ENCODE measurements at places on chromosomes 11 and 22.

GRCh38 chr11:119694334-119694733 is 34.7 kb downstream of the NECTIN1 start:
- no peak for DNase-seq

DNA sequence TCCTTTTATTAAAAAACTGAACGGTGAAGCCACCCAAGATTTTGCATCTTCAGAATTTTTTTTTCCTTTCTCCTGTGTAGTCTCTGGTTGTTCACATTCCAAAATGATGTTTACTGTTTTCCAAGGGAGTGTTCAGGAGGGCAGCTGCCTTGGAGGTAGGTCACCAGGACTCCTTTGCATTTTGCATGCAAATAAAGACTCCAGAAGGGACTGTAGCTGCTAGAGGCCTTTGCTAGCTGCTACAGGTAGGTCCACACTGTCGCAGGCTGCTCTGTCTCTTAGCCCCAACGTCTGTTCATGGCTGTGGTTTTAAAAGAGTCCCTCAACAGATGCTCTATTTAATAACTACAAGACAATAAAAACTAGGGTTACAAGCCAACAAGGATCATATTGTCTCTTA is 11.4 kb downstream of the CTSC start:
- DNase-seq = no peak

GRCh38 chr11:1055990-1056771 is 18.5 kb upstream of the MUC2 start:
- no peak for DNase-seq

- DNase-seq = peak; percentile 7
Observed at GRCh38 chr11:13963949-13964770, 1.6 kb downstream of the SPON1 start.

GRCh38 chr11:44578279-44578678 is 12.8 kb downstream of the CD82 start:
- DNase-seq = no peak

DNA sequence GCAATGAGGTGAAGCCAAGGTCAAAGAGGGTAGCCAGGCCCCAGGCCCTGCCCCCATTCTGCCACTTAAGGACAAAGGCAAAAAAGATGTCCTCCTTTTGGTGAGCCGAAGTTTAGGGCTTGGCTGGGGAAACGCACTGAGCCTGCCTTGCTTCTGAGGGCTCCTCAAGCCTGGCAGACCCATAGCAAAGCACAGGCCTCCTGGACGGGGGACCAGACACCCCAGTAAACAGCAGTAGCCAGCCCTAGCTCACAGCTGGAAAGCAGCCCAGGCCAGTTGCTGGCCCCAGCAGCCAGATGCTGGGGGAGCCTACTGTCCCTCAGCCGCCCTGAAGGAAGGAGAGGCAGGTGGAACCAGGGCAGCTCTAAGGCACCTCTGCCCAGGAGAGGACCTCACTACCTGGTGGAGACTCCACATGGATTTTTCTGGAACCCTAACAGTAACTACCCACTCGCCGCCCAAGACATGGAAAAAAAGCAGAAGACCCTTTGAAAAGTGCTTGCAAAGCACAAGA is 3.8 kb upstream of the PYGM start:
- DNase-seq = no peak

DNA sequence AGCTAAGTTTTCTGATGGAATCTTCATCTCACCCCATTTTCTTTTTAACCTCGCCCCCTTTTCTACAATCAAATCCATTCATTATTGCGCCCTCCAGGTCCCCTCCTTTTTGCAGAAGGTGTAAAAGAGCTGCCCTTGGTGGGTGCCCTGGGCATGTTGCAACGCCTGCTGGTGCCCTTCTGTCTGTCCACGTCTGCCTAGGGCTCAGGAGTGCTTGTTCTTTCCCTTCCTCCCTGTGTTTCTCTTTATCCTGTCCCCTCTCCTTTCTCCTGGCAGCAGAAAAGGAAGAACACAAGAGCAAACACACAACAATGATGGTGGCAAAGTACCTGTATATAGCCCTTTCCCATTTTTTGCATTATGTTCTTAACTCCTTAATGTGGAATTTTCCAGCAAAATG is 6.2 kb upstream of the TLCD5 start:
- no peak for DNase-seq

DNA sequence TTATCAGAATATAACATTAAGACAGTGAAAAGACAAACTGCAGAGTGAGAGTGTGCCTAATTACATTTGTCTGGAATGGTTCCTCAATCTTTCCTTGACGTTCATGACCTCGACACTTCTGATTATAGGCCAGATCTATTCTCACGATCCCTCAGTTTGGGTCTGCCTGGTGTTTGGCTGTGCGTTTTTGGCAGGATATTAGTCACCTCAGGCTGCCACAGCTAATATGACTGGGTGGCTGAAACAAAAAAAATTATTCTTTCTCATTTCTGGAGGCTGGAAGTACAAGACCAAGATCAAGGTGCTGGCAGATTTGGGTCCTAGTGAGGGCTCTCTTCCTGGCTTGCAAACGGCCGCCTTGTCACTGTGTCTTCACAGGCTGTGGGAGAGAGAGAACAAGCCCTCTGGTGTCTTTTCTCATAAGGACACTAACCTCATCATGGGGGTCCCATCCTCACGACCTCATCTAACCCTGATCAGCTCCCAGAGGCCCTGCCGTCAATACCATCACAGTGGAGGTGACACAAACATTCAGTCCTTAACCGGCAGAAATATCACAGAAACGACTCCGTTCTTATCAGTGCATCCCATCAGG is 23.2 kb downstream of the IFITM10 start:
- DNase-seq = no peak

GRCh38 chr11:64998141-64998540 is 1.4 kb upstream of the BATF2 start:
- DNase-seq = no peak

DNA sequence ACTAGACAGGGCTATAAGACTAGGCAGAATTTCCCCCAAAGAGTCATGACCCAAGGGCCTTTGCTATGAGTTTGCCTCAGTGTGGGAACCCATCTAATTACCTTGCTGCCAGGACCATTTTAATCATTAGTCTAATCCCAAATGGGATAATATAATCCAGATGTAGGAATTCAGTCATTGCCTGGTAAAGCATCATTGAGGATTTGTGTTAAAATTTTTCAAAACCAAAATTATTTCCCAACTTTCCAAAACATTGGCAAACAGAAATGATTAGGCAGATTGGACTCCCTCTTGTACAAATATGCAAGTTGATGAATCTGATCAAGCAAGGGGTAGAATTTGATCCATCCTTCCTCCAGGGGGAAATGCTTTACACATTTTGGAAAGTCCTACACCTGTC is 16.2 kb upstream of the MMP13 start:
- no peak for DNase-seq

GRCh38 chr11:133064152-133064877 is 468.0 kb downstream of the OPCML start:
- no peak for DNase-seq

DNA sequence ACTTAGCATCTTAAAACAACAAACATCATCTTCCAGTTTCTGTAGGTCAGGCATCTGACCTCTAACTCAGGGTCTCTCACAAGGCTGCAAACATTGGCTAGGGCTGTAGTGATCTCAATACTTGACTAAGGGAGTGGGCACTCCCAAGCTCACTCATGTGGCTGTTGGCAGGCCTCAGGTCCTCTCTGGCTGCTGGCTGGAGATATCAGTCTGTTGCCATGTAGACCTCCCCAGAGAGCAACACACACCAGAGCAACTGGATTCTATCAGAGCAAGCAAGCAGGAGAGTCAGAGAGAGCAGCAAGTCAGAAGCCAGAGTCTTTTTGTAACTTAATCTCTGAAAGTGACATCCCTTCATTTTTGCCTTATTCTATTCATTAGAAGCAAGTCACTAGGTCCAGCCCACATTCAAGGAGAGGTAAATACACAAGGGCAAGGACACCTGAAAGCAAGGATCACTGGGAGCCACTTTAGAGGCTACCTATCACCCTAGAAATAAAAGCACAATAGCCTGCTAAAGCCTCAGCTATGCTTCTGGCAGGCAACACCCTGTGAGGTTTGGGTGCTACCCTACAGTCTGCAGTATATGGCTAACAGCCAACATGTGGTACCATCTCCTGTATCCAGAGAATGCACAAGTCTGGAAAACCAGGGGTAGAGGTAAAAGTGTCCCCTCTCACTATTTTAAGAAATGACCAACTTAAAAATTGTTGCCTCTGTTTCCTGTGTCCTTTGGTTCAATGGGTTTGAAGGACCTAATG is 33.5 kb upstream of the CD44 start:
- DNase-seq = no peak

GRCh38 chr11:130330101-130330684 is 15.5 kb upstream of the ZBTB44 start:
- DNase-seq = no peak

DNA sequence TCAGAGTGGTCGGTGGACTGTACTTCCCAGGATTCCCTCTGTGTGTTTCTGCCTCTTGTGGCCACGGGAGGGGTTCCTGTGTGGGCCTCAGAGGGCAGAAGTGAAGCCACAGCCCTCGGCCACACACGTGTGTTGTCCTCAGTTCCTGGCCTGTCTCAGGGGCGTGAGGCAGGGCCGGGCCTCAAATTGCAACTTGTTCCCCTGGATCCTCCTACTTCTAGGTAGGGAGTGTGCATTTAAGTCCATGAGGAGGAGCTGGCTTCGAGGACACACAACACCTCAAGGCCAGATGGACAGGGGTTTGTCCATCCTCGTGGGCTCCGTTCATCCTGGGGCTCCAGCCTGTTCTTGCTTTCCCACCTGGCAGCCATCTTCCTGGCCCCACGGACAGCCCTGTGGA is 573.0 kb downstream of the TBC1D22A start:
- no peak for DNase-seq

DNA sequence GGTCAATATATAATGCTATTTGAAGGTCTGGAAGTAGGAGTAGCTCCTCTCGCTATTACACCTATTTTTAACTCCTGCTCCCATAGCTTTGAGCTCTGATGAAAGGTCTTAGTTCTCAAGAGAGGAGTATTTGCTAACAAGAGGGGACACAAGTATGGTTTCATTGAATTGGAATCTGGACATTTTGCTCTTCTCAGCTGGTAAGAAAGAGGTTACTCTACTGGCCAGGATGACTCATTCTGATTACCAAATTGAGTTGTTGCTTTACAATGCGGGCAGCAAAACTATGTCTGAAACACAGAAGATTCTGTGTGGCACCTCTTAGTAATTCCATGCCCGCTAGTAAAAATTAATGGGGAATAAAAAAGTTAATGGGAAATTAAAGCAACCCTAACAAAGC is 63.6 kb upstream of the EP300 start:
- DNase-seq = no peak

- no peak for DNase-seq
Observed at GRCh38 chr11:79441461-79441875, 638 bp upstream of the TENM4 start.

- DNase-seq = no peak
Observed at GRCh38 chr22:41469218-41469851, 418 bp downstream of the ACO2 start.

- DNase-seq = no peak
Observed at GRCh38 chr11:109696191-109696897, 274.4 kb downstream of the C11orf87 start.

DNA sequence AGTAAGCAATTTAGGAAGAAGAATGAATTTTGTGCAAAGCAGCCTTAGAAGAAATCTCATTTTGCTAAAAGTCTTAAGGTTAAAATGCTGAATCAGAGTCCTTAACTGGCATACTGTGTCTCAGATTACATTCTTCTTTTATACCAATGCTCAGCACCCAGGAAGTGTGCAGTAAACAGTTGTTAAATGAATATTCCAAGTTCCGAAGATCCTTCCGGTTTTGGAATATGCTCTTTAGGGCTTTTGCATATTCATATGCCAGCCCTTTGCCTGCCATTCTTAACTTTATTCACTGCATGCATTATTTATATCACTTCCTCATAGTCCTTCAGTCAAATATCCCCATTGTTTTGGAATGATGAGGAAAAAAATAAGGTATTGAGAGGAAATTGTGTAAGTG is 242.0 kb downstream of the DDX10 start:
- no peak for DNase-seq

DNA sequence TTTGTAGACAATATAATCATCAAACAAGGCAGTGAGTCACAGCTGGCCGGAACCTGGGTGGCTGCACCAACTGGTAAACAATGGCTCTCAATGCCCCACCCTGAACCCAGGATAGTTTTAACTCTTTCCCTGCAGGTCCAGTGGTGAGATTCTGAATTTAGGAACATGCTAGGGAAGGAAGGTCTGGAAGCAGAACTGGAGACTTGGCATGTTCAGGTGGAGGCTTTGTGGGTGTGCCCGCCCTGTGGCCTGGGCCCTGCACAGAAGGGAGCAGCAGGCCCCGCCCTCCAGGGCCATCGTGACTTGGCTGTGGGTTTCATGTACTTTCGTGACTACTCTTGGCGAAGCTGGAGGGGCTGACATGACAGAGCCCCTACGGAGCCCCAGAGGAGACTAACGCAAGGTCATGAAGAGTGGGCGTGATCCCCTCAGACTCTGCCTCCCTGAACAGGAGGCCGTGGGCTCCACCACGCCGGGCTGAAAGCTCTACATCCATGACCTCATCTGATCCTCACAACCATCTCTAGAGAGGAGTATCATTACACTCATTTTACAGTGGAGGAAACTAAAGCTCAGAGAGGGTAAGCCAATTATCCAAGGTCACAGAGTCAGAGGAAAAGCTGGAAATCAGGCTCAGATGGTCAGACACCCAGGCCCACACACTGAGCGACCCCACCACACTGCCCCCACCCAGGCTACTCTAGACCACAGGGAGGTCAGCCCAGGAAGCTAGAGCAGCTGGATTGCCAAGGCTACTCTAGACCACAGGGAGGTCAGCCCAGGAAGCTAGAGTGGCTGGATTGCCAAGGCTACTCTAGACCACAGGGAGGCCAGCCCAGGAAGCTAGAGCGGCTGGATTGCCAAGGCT is 27.3 kb downstream of the MAFF start:
- DNase-seq = no peak

- no peak for DNase-seq
Observed at GRCh38 chr11:126118806-126119205, 56.1 kb upstream of the CDON start.

DNA sequence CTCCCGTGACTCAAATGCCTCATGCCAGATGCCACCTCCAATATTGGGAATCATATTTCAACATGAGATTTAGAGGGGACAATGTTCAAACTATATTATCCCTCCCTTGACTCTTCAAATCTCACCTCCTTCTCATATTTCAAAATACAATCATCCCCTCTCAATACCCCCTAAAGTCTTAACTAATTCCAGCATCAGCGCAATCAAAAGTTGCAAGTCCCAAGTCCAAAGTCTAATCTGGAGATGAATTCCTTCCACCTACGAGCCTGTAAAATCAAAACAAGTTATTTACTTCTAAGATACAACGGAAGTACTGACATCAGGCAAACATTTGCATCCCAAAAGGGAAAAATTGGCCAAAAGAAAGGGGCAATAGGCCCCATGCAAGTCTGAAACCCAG is 67.2 kb upstream of the SC5D start:
- DNase-seq = no peak

GRCh38 chr11:92269021-92269420 is 44.4 kb downstream of the FAT3 start:
- no peak for DNase-seq

GRCh38 chr11:9208726-9209501 is 56.2 kb downstream of the DENND5A start:
- no peak for DNase-seq

GRCh38 chr11:124717786-124718651 is 21.7 kb upstream of the NRGN start:
- no peak for DNase-seq

- DNase-seq = no peak
Observed at GRCh38 chr11:9285850-9286587, 20.9 kb upstream of the DENND5A start.

All from activated CD4-positive, alpha-beta T cell treated with anti-CD3 and anti-CD28 coated beads for 4 hours (primary cell).